ENCODE measurements at places on chromosomes 11 and 22.

DNA sequence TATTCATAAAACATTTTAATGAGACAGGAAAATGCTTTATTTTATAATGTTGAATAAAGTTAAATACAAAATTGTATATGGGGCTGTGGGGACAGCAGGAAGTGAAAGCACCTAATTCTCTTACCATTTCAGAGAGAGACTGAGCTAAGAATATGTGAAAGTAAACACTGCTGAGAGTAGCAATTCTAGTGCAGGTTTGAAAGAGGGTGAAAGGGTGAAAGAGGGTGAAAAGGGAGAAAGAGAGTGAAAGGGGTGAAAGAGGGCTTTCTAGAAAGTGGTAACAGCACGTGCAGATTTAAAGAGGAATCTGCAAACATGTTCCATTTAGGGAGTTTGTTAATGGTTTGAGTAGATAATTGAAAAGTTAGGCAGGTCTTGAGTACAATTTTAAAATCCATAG, 652.0 kb upstream of the CCDC90B start:
- DNase-seq: peak; percentile 29

- DNase-seq: no peak
Observed at GRCh38 chr22:20750461-20751184, 23.3 kb upstream of the SERPIND1 start.

DNA sequence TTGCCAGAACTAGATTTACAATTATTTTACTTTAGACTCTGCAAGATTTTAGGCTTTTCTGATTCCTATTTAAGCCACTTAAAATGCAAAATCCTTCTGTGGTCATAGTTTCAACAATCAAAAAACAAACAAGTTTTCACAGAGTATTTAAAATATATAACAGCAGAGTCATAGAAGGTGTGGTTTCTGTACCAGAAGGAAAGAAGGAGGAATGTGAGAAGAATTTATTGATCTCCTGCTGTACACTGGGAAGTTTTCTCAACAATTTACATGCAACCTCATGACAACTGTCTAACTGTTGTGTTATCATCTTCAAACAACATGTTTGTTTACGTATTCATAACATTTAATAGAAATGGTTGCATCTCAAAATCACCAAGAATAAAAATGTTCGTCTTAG, 102.3 kb upstream of the CEP126 start:
- no peak for DNase-seq

GRCh38 chr11:69497221-69497787, 15.8 kb downstream of the LINC01488 start:
- DNase-seq: no peak

DNA sequence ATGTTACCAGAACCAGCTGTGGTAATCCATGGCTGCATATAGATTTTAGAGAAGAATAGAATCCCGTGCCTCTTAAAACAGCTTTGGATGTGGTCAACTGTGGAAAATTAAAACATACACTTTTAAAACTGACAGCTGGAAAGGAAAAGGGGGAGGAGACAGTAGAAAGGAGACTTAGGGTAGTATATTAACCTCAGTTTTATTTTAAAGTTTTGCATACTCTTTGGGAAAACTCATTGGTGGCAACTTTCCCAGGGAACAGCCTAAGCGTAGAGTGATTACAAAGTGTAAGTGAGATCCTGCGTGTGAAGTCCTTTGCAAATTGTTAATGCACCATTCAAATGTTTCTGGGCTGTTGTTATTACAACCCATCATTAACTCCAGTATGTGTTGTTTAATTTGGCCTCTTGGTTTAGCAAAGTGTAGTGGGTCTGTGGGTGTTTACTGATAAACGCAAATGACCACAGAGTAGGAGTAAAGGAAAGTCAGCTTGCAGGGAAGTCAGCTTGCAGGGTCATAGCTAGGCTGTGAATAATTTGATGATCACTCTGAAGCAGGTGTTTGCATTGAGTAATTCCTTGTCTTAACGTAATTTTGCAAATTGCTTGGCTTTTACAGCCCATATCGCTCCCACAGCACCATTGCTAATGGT, 88.0 kb upstream of the DBX1 start:
- no peak for DNase-seq

GRCh38 chr11:95404370-95404769, 173.4 kb upstream of the SESN3 start:
- no peak for DNase-seq

DNA sequence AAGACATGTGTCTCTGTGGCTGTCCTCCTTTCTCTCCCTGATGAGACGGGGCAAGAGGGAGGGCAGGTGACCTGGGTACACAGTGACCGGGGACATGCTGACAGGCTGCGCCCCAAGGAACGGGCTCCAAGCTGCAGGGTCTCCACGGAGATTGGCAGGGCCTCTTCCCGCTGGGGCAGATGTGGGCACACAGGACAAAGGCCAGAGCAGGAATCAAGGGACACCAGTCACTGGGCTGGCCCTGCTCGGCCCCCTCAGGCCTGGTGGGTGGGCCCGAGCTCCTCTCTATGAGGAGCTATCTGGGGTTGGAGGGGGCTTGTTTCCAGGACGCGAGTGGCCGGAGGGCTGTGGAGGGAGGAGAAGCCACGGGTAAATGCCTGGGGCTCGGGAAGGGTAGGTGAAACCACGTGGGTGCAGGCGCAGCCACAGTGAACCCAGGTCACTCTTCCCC, 11.2 kb downstream of the PNPLA5 start:
- DNase-seq: no peak
